GM23338 (cell line): ENCODE measurements at places on chromosomes 6 and 20. TPM values are rescaled to one million over a fixed set of nuclear protein-coding genes. Genes with fewer than 3 reads are reported as not detected.

- peaks cover 11% of the 10 kb centered on the region; the same call in 1 of the 2 replicates for H3K27me3 ChIP-seq
- H3K27ac ChIP-seq: no peak overlapping the region
- peak overlapping the region; percentile 90 for H3K4me3 ChIP-seq
- H3K36me3 ChIP-seq: no peaks in the 10 kb centered on the region
- DNase-seq: peak; percentile 6
- peaks cover 38% of the 10 kb centered on the region for H3K4me1 ChIP-seq
These were observed 33.8 kb downstream of the PHACTR1 start for GRCh38 chr6:12750416-12750815.

- DNase-seq: no peak
- no peaks in the 10 kb centered on the region for H3K36me3 ChIP-seq
- no peaks in the 10 kb centered on the region for H3K27me3 ChIP-seq
- H3K4me3 ChIP-seq: no peak overlapping the region
- H3K27ac ChIP-seq: no peak overlapping the region
These were observed 138.6 kb downstream of the ERMARD start for GRCh38 chr6:169890049-169890448.

The CALHM6 gene
- total RNA-seq: 0.27 and 1.6 TPM in 2 replicates

The NMBR gene
- not detected in 2 replicates for total RNA-seq
